Endodermal cell (in vitro differentiated cells): ENCODE measurements at places on chromosomes 1 and 21. TPM values are rescaled to one million over a fixed set of nuclear protein-coding genes. Genes with fewer than 3 reads are reported as not detected.

PADI4 gene
- not detected in 2 replicates for total RNA-seq

SPRR1B gene
- total RNA-seq: not detected in 2 replicates

DTL gene
- total RNA-seq: 35.8 and 45.5 TPM in 2 replicates

LRIG2 gene
- 23.0 to 31.6 TPM (median 27.9 TPM) in 3 replicates for total RNA-seq

ACKR1 gene
- total RNA-seq: not detected in 2 replicates

ABCD3 gene
- total RNA-seq: 10.4 to 36.6 TPM (median 33.3 TPM) in 3 replicates

CASZ1 gene
- 3.5 to 5.6 TPM (median 3.5 TPM) in 3 replicates for total RNA-seq

ZBTB8B gene
- 2.5 to 5.1 TPM (median 5.0 TPM) in 3 replicates for total RNA-seq

SH2D5 gene
- total RNA-seq: 3.7 and 4.0 TPM in 2 replicates

HSD3B2 gene
- not detected in 2 replicates for total RNA-seq

MATN1 gene
- total RNA-seq: 1.2 TPM in 1 of 3 replicates, not detected in the others

CALML6 gene
- 0.89 to 1.2 TPM (median 0.97 TPM) in 3 replicates for total RNA-seq

HSD11B1 gene
- not detected in 3 replicates for total RNA-seq

DMRTA2 gene
- 1.2 to 1.4 TPM (median 1.2 TPM) in 3 replicates for total RNA-seq

KLHDC9 gene
- total RNA-seq: 14.6 and 15.6 TPM in 2 replicates

B3GALT5 gene
- 2.1 to 2.5 TPM (median 2.5 TPM) in 3 replicates for total RNA-seq

ATP6V0B gene
- total RNA-seq: 98.4 to 108 TPM (median 102 TPM) in 3 replicates

CNST gene
- total RNA-seq: 14.7 and 16.3 TPM in 2 replicates

CAPZB gene
- 334 and 335 TPM in 2 replicates for total RNA-seq

ZFYVE9 gene
- total RNA-seq: 29.1 to 40.6 TPM (median 40.5 TPM) in 3 replicates

FMOD gene
- 2.9 and 3.5 TPM in 2 replicates for total RNA-seq

RBM11 gene
- total RNA-seq: 13.5 to 26.6 TPM (median 14.2 TPM) in 3 replicates

ASTN1 gene
- total RNA-seq: 0.70 and 0.95 TPM in 2 replicates

FCRL1 gene
- not detected in 2 replicates for total RNA-seq

GJC2 gene
- total RNA-seq: 0.55 to 2.3 TPM (median 0.60 TPM) in 3 replicates

HTR6 gene
- 0.32 TPM in 1 of 3 replicates, not detected in the others for total RNA-seq

PROK1 gene
- 0.20 TPM in 1 of 2 replicates, not detected in the other for total RNA-seq

LCE2A gene
- not detected in 2 replicates for total RNA-seq

NBPF10 gene
- total RNA-seq: 1.6 to 2.1 TPM (median 1.8 TPM) in 3 replicates

FAM177B gene
- not detected in 2 replicates for total RNA-seq

LDLRAD2 gene
- 0.58 to 0.93 TPM (median 0.84 TPM) in 3 replicates for total RNA-seq

MYBPHL gene
- total RNA-seq: not detected in 2 replicates

ETV3L gene
- 0.21 to 0.38 TPM in 2 of 3 replicates, not detected in the other for total RNA-seq

NOS1AP gene
- 5.0 to 8.4 TPM (median 5.9 TPM) in 3 replicates for total RNA-seq

ZNHIT6 gene
- 11.3 and 11.8 TPM in 2 replicates for total RNA-seq

FCRL2 gene
- total RNA-seq: not detected in 2 replicates

MCM3AP gene
- 84.2 to 161 TPM (median 151 TPM) in 3 replicates for total RNA-seq

OR4F16 gene
- total RNA-seq: not detected in 2 replicates

IFNAR1 gene
- 11.7 and 15.4 TPM in 2 replicates for total RNA-seq

RGS8 gene
- total RNA-seq: 25.0 and 28.4 TPM in 2 replicates

DONSON gene
- total RNA-seq: 18.6 to 41.9 TPM (median 38.2 TPM) in 3 replicates

S100A14 gene
- total RNA-seq: 45.7 and 53.8 TPM in 2 replicates

KRTAP21-2 gene
- total RNA-seq: not detected in 3 replicates

ATP6V1G3 gene
- total RNA-seq: 0.62 to 1.9 TPM (median 1.3 TPM) in 3 replicates
